ENCODE measurements at places on chromosomes 13 and 19.

DNA sequence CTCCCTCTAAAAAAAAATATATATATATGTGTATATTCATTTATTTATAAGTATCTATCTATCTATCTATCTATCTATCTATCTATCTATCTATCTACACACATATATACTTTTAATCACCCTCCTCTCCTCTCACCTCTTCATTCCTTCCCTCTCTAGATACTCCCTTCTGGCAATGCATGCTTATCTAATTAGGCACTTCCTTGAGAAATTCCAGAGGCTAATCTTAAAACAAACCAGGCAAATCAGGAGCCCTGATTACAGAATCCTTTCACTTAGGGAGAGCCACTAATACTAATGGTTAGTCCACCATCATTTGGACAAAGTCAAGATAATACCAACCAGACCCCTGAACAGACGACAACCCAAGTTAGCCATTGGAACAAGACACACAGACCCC is 17.6 kb downstream of the CD70 start:
- no peak for DNase-seq

DNA sequence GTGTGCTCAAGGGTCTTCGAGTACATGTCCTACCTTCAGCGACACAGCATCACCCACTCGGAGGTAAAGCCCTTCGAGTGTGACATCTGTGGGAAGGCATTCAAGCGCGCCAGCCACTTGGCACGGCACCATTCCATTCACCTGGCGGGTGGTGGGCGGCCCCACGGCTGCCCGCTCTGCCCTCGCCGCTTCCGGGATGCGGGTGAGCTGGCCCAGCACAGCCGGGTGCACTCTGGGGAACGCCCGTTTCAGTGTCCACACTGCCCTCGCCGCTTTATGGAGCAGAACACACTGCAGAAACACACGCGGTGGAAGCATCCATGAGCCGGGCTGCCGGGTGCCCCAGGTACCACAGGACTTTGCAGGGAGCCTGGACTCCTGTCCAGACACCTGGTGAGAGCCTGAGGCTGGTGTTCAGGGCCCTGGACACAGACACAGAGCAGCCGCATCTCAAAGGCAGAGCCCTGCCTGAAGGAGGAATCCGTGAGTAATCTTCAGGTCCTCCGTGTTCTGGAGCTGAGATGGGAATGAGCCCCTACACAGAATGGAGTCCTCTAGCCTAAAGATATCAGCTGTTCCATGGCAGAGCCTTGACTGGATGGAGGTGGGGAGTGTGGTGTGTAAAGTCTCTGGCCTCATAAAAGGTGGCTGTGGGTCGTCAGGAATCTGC is 1.5 kb downstream of the ZNF581 start:
- no peak for DNase-seq

DNA sequence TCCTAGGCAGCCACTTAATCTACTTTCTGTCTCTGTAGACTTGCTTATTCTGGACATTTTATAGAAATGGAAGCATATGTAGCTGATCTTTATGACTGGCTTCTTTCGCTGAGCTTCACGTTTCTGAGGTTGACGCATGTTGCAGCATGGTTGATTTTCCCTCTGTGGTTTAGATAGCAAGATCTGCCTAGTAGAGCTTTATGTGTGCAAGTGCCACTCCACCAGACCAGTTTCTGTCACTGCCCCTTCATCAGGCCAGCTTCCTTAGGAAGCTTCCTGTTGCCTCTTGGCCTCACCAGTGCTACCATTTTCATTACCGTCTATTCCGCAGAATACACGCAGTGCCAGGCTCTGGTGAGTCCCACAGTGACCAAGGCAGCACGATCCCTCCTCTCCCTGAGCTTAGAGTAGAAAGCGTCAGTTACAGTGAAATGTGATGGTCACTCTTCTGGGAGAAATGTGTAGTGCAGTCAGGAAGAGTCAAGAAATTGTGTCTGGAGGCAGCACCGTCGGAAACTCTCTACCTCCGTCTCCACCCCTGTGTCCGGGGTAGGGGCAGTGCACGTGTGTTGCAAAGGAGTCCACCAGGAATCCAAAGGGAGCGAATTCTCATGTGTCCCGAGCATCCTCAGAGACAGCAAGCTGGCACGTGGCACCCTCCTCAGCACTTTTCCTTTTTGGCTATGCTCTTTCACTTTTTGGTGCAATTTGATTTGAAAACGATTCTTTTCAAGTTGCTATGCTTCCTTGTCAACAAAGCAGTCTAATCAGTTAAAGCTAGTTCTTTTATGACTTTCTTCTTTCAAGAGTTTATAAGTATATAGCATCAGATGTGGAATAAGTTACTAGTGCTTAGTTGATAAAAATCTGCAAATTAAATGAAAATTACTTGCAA is 45.4 kb upstream of the GPR183 start:
- DNase-seq, result no peak

DNA sequence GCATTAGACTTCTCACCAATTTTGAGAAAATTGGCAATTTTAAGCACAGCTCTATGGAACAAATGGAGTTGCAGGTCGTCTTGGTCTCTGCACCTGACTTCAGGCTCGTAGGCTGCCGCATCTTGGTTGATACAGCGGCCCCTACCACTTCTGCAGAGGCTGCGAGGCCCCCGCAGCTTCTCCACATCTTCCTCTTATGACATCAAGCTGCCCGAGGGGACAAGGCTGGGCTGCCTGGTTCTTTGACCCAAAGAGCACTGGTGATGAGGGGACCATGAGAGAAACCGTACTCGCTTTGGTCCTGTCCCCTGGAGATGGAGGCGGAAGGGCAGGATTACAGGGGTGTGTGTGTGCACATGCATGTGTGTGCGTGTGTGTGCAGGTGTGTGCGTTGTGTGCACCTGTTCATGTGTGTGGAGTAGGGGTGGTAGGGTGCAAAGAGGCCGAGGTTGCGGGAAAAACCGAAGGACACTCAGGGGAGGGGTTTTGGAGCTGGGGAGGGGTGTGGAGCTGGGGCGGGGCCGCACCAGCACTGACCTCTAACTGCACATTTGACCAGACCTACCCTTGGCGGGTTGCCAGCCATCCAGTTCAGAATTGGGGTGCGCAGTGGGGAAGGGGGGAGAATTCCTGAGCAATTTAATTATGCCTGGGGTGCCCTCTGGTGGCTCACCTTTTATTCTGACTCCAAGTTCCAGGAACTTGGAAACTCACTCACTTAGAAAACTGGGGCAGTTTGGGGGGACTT is 65.1 kb upstream of the ARHGEF7 start:
- DNase-seq, result no peak

DNA sequence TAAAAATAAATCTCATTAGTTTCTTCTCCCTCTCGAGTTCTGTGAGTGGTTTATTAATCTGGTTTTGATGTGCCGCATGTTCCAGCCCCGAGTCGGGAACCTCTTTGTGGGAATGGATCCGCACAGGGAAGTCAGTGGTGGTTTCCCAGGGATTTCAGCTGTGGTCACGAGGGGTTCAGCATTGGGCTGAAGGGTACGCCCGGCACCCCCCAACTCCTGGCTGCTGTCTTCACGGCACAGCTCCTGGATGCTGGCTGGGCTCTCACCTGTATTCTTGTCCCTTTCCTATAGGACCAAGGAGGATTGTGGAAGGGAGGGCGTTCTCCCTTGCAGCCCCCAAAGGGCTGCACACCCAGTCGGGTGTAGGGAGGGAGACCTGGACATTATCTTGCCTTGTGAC is 167.8 kb downstream of the ZNF536 start:
- DNase-seq, result no peak

DNA sequence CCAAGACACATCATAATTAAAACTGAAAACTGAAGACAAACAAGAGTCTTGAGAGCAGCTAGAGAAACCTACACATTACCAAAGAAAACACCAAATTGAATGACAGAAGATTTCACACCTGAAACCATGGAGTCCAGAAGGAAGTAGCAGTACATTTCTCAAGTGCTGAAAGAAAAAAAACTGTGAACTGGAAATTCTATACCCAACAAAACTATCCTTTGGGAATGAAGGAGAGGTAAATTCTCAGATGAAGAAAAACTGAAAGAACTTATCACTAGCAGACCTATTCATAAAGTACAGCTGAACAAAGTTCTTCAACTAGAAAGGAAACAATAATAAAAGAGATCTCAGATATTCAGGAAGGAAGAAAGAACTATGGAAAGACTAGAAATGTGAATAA is 198.7 kb upstream of the ZNF507 start:
- no peak for DNase-seq

DNA sequence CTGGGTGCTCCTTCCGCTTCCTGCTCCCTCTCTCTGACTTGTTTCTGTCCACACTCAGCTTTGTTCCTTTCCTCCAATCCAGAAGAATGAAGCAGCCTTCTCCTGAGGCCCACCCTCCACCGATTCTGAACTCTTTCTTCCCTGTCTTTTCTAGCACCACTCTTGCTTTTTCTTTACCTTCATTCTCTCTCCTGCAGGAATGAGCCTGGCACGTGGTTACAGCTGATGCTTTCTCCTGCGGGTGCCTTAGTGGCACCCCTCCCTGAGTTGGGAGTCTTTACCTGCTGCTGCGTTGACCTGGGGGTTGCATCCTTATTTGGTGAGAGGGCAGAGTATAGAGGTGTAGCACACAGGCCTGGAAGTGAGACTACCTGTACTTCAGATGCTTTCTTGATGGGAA is 6.2 kb downstream of the UBAC2 start:
- no peak for DNase-seq

DNA sequence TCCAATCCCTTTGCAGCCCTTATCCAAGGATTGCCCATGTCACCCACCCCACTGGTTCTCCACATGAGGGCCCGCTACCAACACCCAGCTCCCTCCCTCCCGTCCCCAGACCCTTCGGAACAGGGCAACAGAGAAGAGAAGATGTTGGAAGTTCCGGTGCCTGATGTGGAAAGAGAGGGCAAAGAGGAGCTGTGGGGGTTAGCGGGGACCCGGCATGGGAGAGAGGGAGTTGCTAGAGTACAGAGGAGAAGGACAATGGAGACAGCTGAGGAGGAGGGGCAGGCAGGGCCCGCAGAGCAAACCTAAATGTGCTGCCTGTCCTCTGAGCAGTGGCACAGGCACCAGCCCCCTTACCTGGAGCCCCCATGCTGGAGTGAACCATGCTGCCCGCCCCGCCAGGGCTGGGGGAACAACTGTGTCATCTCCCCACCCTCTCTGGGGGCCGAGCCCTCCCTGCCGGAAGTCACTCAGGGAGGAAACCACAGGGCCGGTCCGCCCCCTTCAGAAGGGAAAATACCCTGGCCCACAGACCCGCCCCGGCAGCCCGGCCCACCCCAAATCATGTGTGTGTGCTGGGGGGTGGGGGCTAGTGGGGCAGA is at the start of gene POU2F2:
POU2F2 (minus strand) TSS at position 417 of the 599 bp plus-strand sequence; CDS start at position 382, 35 bp downstream.
- DNase-seq, result peak; percentile 41

DNA sequence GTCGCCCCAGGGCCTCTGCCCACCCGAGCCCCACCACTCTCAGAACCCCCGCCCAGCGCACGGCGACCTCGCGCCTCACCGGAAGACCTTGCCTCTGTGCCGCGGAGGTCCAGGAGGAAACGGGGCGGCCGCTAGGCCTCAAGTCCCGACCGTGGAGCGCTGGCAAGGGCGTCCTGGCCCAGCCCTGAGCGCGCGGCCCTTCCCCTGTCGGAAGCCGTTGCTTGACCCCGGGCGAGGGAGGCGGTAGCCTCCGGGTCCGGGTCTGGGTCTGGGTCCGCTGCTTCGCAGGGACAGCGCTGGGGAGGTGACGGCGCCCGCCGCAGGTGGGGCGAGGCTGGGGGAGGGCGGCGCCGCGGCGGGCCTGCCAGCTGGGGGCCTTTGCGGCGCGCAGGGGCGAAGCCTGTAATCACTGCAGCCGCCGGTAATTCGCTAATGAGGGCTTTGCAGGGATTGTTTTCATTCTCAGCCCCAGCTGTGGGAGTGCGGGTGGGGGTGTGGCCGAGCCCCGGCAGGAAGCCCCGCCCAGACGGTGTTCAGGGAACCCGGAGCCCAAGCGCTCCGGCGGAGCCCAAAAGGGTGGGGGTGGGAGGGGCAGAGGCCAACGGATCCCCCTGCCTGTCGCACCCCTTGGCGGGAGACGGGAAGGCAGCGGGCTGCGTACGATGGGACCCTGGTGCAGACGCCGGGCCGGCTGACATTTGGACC is 8.6 kb downstream of the C19orf25 start:
- DNase-seq, result no peak

- no peak for DNase-seq
Measured at GRCh38 chr13:25692099-25692498, 320.3 kb downstream of the ATP8A2 start.

DNA sequence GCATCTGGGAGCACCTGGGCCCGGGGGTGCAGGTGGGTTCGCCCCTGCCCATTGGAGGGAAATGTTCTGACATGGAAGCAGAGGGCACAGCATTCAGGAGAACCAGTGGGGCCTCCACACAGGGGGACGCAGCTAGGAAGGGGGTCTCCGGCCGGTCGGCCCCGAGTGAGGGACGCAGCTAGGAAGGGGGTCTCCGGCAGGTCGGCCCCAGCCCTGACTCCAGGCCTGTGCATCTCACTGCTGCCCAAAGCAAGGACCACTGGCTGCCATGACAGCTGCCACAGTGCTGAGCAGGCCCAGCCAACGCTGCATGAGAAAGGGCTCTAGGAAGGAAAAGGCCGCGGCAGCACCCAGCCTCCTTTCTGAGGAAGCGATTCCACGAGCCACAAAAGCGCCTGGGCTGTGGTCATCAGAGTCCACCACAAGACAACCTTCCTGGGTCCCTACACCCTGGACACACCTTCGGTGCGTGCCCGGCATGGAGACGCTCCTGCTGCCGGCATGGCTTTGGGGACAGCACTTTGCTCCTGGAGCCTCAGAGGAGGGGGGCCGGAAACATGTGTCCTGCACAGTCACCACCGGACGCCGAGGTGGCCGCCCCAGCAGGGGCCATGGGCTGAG is 9.7 kb downstream of the RASA3 start:
- no peak for DNase-seq

DNA sequence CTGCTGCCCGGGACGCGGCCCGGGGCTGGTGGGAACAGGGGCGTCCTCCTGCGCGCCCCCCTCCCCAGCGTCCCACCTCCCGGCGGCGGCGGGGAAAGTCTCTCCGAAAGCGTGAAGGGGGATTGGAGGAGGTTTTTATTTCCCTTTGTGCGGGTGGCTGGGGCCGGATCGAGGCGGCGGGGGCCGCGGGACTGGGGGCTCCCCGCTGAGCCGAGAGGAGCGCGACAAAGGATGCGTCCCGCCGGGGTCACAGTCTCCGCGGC is 132 bp downstream of the SHD start:
- no peak for DNase-seq

GRCh38 chr13:19961489-19961888 is 3.0 kb downstream of the ZMYM2 start:
- DNase-seq, result no peak

- no peak for DNase-seq
Measured at GRCh38 chr13:74115133-74115532, 19.1 kb downstream of the KLF12 start.

GRCh38 chr19:23283925-23284324 is 33.7 kb upstream of the ZNF724 start:
- no peak for DNase-seq

All from GM12878 (cell line).